Spleen (tissue), 13 donors: ENCODE measurements at places on chromosomes 7 and 10. TPM values are rescaled to one million over a fixed set of nuclear protein-coding genes. Genes with fewer than 3 reads are reported as not detected.

GRCh38 chr7:143243614-143244013, 19.6 kb upstream of the GSTK1 start:
- DNase-seq: no peak
- H3K27me3 ChIP-seq: no peaks in the 10 kb centered on the region
- no peaks in the 10 kb centered on the region for H3K36me3 ChIP-seq
- H3K4me1 ChIP-seq: peaks cover 50% of the 10 kb centered on the region

- no peak overlapping the region for H3K4me3 ChIP-seq
- H3K4me1 ChIP-seq: peaks cover 23% of the 10 kb centered on the region
- H3K27ac ChIP-seq: no peak overlapping the region
These were observed 3.4 kb upstream of the TBRG4 start for GRCh38 chr7:45114926-45115325.

- H3K36me3 ChIP-seq: peaks cover 100% of the 10 kb centered on the region
- H3K27me3 ChIP-seq: no peaks in the 10 kb centered on the region
- DNase-seq: no peak
- H3K4me3 ChIP-seq: no peak overlapping the region
- no peaks in the 10 kb centered on the region for H3K4me1 ChIP-seq
These were observed 29.3 kb downstream of the TMEM248 start for GRCh38 chr7:66950311-66950710.

- DNase-seq: no peak
- H3K27ac ChIP-seq: no peak overlapping the region
- H3K4me1 ChIP-seq: no peaks in the 10 kb centered on the region
- no peak overlapping the region for H3K4me3 ChIP-seq
- H3K36me3 ChIP-seq: no peaks in the 10 kb centered on the region
- no peaks in the 10 kb centered on the region for H3K27me3 ChIP-seq
These were observed 350.1 kb downstream of the ETV1 start for GRCh38 chr7:13639396-13639795.

- no peak overlapping the region for H3K4me3 ChIP-seq
- H3K36me3 ChIP-seq: no peaks in the 10 kb centered on the region
- peak overlapping the region; percentile 60 for H3K27ac ChIP-seq
- DNase-seq: no peak
- peaks cover 17% of the 10 kb centered on the region for H3K4me1 ChIP-seq
These were observed 56.2 kb downstream of the CC2D2B start for GRCh38 chr10:95963991-95964389.

DNA sequence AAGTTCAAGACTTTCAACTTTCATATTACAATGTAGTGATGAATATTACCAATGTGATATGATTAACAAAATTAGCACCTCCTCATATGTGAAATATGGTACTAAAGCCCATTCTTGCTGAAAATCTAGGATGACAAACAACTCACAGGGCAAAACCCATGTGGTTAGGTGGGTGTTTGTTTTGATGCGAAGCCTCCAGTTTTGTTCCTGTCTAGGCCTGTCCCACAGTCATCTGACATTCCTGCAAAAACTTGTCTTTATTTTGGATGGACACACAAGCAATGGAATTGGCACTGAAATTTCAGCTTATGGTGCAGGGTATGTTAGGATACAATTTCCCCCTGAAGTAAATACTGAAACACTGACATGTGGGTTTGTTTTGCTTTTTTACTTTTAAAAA, 95.3 kb downstream of the PARD3 start:
- no peaks in the 10 kb centered on the region for H3K27me3 ChIP-seq
- H3K27ac ChIP-seq: no peak overlapping the region
- H3K4me3 ChIP-seq: no peak overlapping the region
- H3K4me1 ChIP-seq: no peaks in the 10 kb centered on the region

DNA sequence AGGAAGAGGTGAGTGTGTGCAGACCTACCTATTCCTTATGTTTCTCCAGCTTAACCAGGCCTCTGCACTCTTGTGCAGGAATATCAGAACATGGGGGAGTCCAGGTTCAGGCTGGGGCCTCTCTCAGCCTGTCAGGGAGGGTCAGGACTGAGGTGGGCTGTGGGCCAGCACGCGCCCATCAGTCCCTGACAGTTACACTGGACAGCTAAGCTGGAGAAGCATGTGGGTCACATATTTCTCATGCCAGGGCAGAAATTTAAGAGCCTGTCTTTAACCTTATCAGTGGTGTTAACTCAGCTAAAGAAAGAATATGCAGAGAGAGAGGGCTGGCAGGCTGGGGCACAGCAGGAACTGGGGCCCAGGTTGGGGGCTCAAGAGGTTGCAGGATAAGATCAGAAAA, 8.7 kb upstream of the POLD2 start:
- no peaks in the 10 kb centered on the region for H3K4me1 ChIP-seq
- H3K27ac ChIP-seq: no peak overlapping the region
- DNase-seq: no peak
- H3K4me3 ChIP-seq: no peak overlapping the region

INSYN2A gene
- 3.0 TPM for total RNA-seq

- no peak for DNase-seq
- no peak overlapping the region for H3K27ac ChIP-seq
- no peaks in the 10 kb centered on the region for H3K4me1 ChIP-seq
These were observed 104.2 kb upstream of the MKI67 start for GRCh38 chr10:128230401-128230800.

OR2A12 gene
- total RNA-seq: not detected

DNA sequence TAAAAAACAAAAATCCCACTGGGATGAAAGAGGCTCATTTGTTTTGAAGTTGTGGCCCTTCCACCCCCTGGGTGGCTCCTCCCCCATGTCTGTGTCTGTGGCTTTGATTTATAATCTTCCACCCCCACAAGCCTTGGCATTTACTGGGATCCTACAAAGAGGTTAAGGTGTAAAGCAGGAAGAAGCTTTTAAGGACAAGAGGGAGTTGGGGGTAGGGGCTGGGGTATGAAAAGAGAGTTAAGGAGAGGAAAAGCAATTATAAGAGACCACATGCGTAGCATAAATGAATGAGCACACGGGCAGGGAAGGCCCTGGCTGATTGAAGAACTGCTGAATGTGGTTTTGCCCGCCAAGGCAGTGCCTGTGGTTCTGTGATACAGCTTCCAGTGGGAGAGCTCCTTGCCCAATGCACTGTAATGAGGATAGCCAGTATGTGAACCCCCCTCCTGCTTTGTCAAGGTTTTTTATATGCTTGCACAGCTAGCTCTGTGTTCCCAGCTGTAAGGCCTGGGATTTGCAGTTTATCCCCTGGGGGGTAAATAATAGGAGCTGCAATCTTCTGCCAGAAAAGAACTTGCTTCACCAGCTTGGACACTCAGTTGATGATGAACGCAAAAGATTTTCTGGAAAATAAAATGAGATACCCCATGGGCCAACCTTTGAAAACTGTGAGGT, 34.7 kb upstream of the KMT2E start:
- peaks cover 28% of the 10 kb centered on the region for H3K4me1 ChIP-seq
- H3K36me3 ChIP-seq: no peaks in the 10 kb centered on the region
- no peak overlapping the region for H3K4me3 ChIP-seq
- no peak for DNase-seq
- H3K27me3 ChIP-seq: no peaks in the 10 kb centered on the region
- peak overlapping the region; percentile 33 for H3K27ac ChIP-seq

DNA sequence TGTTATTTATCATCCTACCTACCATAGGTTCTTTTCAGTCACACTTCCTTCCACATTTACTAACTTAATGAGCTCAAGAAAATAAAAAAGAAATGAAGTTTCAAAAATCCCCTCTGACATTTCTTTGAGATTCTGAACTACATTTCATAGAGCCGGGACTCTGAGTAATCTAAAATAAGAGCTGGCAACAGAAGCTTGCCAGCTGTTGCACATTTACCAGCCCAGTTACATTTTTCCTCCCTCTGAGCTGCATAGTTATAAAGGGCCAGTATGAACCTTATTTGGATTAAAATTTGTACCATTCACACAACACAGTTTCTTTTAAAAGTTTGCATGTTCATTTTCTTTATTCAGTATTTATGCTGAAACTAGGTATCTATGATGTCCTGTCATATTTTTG, 119.5 kb upstream of the CAV2 start:
- no peaks in the 10 kb centered on the region for H3K4me1 ChIP-seq
- no peaks in the 10 kb centered on the region for H3K27me3 ChIP-seq
- no peak overlapping the region for H3K4me3 ChIP-seq
- no peaks in the 10 kb centered on the region for H3K36me3 ChIP-seq
- no peak for DNase-seq

CYP17A1 gene
- not detected for total RNA-seq

- H3K4me1 ChIP-seq: no peaks in the 10 kb centered on the region
- no peaks in the 10 kb centered on the region for H3K27me3 ChIP-seq
- no peaks in the 10 kb centered on the region for H3K36me3 ChIP-seq
These were observed 211.3 kb upstream of the DPP6 start for GRCh38 chr7:153840861-153841260.

DNA sequence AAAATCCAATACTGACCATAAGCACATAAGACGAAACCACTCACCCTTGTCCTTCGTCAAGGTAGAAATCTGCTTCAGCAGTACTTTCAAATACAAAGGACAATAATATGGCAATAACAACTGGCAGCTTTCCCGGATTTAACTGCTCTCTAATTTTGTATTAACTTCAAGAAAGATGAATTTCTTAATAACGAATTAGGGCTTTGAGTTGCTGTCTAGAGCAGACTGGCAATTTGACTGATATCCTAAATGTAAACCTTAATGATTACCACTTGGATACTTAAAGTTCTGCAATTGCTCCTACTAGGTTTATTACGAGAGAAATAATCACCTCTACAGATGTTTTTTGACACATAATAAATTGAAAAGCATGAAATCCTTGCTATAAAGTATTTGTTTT, 418.7 kb downstream of the MAGI2 start:
- no peaks in the 10 kb centered on the region for H3K27me3 ChIP-seq
- DNase-seq: no peak
- no peak overlapping the region for H3K4me3 ChIP-seq
- no peak overlapping the region for H3K27ac ChIP-seq
- H3K36me3 ChIP-seq: no peaks in the 10 kb centered on the region
- H3K4me1 ChIP-seq: no peaks in the 10 kb centered on the region

- H3K36me3 ChIP-seq: no peaks in the 10 kb centered on the region
- no peaks in the 10 kb centered on the region for H3K4me1 ChIP-seq
- H3K27ac ChIP-seq: no peak overlapping the region
- H3K27me3 ChIP-seq: no peaks in the 10 kb centered on the region
These were observed 8.8 kb upstream of the SPAM1 start for GRCh38 chr7:123916240-123916724.

- no peak overlapping the region for H3K27ac ChIP-seq
- H3K27me3 ChIP-seq: peaks cover 43% of the 10 kb centered on the region
- no peaks in the 10 kb centered on the region for H3K4me1 ChIP-seq
- H3K36me3 ChIP-seq: no peaks in the 10 kb centered on the region
- no peak for DNase-seq
These were observed 244.8 kb upstream of the TCERG1L start for GRCh38 chr10:131556061-131556896.

- no peaks in the 10 kb centered on the region for H3K36me3 ChIP-seq
- no peak overlapping the region for H3K4me3 ChIP-seq
- peak overlapping the region; percentile 88 for H3K27ac ChIP-seq
- peaks cover 57% of the 10 kb centered on the region for H3K4me1 ChIP-seq
- DNase-seq: peak; percentile 89
These were observed 77.9 kb downstream of the ZMIZ1 start for GRCh38 chr10:79146611-79147130.

AQP1 gene
- 23.2 TPM for total RNA-seq

DNA sequence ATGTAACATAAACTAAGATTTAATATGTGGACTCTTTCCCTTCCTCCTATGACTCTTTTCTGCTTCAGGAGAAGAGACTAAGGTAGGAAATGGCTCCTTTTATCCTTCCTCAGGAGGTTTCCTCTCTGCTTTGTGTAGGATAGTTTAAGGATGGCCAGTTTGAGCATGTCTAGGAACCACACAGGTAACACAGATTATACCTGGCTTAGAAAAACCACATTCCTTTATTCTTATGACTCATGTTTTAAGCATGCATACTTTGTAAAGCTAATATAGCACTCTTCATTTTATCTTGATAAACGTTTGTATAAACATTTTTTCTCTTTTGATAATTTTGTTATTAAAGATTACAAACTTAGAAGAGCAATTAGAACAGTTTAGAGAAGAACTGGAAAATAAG, 57.8 kb downstream of the CYP51A1 start:
- no peaks in the 10 kb centered on the region for H3K36me3 ChIP-seq
- no peak overlapping the region for H3K4me3 ChIP-seq
- no peak overlapping the region for H3K27ac ChIP-seq
- no peak for DNase-seq
- H3K4me1 ChIP-seq: no peaks in the 10 kb centered on the region

DNA sequence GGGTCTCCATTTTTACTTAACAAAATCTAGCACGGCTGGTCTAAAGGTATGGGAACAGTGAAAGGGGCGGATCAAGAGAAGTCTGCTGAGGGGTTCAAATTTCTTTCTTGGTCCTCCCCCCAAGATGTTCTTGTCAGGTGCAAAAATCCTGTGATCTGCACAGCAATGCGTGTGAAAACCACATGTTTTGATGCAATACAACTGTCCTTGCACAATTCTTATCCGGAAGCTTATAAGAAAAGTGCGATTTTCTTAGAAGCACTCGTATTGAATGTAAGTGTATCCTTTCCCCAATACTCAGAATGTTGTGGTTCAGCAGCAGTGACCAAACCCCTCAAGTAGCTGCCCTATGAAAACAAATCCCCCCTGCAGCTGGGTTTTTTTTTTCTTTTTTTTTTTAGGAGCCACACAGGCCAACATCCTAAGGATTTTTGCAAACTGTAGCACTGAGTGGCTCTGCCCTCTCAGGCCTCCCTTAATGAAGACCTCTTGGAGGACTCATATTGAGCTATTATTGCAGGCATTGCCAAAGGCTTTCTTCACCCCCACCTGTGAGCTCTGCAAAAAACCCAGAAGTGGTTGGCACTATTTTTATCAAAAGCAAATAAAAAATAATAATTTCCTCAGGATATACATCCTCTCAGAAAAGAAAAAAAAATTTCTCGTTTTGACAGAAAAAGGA, 151.9 kb upstream of the ITGB1 start:
- no peaks in the 10 kb centered on the region for H3K36me3 ChIP-seq
- no peaks in the 10 kb centered on the region for H3K27me3 ChIP-seq
- no peak overlapping the region for H3K27ac ChIP-seq
- DNase-seq: no peak
- H3K4me3 ChIP-seq: no peak overlapping the region

OR9A2 gene
- total RNA-seq: not detected

DNA sequence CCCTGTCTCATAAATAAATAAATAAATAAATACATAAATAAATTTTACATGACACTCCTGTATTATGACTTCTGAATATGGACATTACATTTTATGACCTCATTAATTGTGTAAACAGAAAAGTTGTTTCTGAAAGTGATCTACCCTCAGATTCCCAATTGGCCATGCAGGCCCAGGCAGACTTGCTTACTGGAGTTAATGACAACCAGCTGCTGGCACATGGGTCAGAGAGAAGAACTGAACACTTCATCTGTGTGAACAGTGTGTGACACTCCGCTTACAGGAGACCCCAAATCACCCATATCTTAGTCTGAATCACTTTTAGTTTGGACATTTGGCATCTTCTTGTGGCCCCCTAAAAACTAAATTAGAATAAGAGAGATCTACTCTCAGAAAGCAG, 31.4 kb downstream of the PARP12 start:
- no peak overlapping the region for H3K4me3 ChIP-seq
- H3K36me3 ChIP-seq: peaks cover 84% of the 10 kb centered on the region
- no peak overlapping the region for H3K27ac ChIP-seq
- peaks cover 4% of the 10 kb centered on the region for H3K4me1 ChIP-seq
